Left ventricle myocardium inferior (tissue), 1 donor: ENCODE measurements at places on chromosomes 12 and 14.

DNA sequence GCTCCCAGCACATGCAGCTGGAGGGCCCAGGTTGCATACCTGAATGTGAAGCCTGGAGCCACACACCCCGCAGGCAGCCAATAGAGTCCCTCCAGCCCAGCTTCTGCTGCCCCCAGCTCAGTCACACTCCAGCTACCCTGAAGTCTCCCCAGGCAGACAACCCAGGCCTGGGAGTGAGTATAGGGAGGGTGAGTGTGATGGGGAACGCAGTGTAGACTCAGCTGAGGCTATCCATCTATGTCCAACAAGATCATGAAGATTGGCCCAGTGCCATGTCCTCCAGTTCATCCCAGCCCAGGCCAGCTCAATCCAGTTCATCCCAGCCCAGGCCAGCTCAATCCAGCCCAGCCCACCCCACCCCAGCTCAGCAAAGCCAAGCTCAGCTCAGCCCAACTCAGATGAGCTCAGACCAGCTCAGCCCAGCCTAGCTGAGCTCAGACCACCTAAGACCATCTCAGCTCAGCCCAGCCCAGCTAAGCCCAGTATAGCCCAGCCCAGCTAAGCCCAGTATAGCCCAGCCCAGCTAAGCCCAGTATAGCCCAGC is 330.4 kb downstream of the TMEM121 start:
- no peak for DNase-seq

GRCh38 chr12:101737476-101737875 is 1.8 kb downstream of the SYCP3 start:
- DNase-seq, result no peak

DNA sequence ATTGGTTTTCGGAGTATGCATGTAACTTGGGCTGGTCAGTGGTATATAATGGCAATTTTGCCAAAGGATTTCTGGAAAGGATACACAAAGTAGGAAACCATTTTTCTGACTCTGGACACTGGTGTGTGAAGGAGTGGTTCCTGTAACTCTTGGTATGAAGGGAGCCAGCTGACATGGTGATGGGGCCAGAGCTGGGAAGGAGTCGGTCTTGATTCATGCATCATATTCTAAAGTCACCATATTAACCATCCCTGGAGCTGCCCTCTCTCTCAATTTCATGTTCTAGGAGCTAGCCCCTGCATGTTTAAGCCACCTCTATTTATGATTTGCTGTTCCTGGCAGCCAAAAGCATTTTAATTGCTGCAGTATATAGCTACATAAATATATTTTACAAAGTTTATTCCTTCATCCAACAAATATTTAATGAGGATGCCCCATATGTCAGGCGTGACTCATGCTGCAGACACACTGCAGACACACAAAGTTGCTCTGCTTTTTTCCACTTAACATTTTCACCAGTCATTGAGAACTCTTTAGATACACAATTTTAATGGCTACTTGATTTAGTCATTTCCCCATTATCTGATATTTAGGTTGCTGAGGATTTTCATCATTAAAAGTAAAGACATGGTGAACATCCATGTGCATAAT is 78.7 kb upstream of the PSMC1 start:
- DNase-seq, result no peak

DNA sequence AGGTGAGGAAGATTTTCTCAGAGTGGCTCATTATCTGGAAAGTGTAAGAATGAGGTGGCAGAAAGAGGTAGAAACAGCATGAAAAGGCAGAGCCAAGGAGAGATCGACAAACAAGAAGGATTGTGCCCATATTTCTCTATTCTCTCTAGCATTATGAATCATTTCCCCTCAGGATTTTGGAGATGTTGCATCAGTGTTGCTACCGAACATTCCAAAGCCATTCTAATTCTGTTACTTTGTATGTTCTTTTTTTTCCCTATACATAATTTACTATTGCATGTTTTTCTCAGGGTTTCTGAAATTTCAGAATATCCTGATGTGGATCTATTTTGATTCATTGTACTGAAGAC is 61.4 kb downstream of the KICS2 start:
- no peak for DNase-seq

- DNase-seq, result no peak
Measured at GRCh38 chr14:42569227-42569626, 962.6 kb downstream of the LRFN5 start.

DNA sequence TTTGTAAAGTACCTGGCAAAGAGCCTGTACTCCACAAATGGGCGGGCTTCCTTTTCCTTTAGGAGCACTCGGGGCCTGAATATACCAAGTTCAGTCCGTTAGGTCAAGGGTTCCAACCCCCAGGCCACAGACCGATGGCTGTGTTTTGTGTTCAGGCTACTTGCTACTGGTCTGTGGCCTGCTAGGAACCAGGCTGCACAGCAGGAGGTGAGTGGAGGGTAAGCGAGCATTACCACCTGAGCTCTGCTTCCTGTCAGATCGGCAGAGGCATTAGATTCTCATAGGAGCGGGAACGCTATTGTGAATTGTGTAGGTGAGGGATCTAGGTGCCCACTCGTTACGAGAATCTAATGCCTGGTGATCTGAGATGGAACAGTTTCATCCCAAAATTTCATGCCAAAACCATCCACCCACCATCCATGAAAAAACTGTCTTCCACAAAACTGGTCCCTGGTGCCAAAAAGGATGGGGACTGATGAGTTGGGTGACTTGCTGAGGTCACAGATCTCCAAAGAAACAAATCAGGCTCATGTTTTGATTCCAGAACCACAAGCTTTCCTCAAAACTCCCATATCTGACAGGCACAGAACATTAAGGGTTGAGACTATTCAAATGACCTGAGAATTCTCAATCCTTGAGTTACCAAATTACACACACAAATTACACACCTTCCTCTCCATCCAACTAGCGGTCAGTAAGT is 4.2 kb downstream of the CSRP2 start:
- DNase-seq, result no peak

- no peak for DNase-seq
Measured at GRCh38 chr12:57250541-57250940, 446 bp downstream of the STAC3 start.

- DNase-seq, result no peak
Measured at GRCh38 chr12:125125271-125125670, 60.0 kb downstream of the AACS start.

- no peak for DNase-seq
Measured at GRCh38 chr14:58288106-58288792, 10.1 kb upstream of the ARID4A start.

DNA sequence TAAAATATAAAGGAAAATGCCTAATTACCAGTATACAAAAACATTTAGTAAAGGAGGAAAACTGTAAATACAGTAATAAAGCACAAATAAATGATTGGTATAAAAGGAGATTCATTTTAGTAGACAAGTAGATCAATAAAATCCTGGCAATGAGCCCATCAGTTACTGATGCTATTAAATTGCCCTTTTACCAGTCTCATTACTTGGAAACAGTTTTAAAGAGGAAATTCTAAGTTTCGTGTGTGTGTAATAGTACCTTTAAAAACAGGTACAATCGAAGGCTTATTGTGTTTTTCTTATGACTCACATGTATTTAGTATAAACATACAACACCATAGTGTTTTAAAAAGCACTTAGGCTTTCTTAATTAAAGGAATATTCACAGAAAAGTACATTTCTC is 46.4 kb upstream of the SYT10 start:
- DNase-seq, result no peak
